Left lung (tissue), 14 donors: ENCODE measurements at places on chromosomes 16 and 17. TPM values are rescaled to one million over a fixed set of nuclear protein-coding genes. Genes with fewer than 3 reads are reported as not detected.

DNA sequence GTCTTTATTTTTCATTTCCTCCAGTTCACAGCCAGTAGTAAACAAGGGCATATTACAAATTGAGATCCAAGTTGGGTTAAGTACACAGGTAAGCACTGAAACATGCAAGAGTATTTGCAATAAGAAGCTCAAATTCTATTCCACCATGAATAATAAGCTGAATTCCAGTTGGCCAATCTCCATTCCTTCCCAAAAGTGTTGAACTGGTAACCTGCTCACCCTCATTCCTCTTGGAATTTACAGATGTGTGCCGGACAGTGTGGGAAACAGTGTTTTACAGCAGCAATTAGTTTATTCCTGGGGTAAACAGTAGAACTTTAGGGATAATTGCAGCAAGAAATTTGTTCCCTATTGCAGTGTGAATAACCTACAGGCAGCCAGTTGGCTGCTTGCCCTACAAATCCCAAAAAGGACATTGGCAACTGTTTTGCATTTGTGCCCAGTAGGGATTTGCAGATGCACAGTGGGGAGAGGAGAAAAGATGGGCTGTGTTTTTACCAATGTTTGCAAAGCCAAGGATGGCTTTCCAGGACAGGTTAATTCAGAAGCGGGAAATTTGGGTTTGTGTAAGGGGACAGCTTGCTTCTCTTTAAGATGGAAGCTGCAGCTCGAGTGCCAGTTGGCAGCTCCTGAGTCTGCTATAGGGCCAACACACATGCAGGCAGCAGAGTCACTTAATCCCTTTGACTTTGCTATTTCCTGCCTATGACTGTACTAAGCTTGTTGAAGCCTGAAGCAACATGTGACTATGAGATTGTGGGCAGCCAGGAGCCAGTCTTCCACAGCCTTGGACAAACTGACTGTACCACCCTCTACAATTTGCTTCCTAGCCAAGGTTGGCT lies 318.9 kb downstream of the MAP2K6 start:
- no peak overlapping the region for H3K27ac ChIP-seq
- DNase-seq = no peak
- H3K27me3 ChIP-seq = no peaks in the 10 kb centered on the region
- no peak overlapping the region for H3K4me3 ChIP-seq

- H3K36me3 ChIP-seq = no peaks in the 10 kb centered on the region
- H3K4me1 ChIP-seq = no peaks in the 10 kb centered on the region
- H3K4me3 ChIP-seq = no peak overlapping the region
- DNase-seq = peak; percentile 62
- no peaks in the 10 kb centered on the region for H3K27me3 ChIP-seq
These were observed 57.3 kb upstream of the CDC42EP4 start for GRCh38 chr17:73369111-73369521.

GRCh38 chr17:77849239-77849638 lies 109.3 kb upstream of the TNRC6C start:
- no peak overlapping the region for H3K4me3 ChIP-seq
- no peaks in the 10 kb centered on the region for H3K36me3 ChIP-seq
- H3K4me1 ChIP-seq = no peaks in the 10 kb centered on the region

The ATP1B2 gene
- 30.8 TPM for polyA plus RNA-seq
